ENCODE measurements at places on chromosomes 7 and 10. TPM values are rescaled to one million over a fixed set of nuclear protein-coding genes. Genes with fewer than 3 reads are reported as not detected.

The EXOC6 gene
- 8.5 TPM for total RNA-seq

The MOGAT3 gene
- total RNA-seq = not detected

The EBF3 gene
- 0.63 TPM for total RNA-seq

The TMEM270 gene
- total RNA-seq = not detected

- H3K36me3 ChIP-seq = peaks cover 5% of the 10 kb centered on the region
- DNase-seq = no peak
- H3K27ac ChIP-seq = no peak overlapping the region
- peaks cover 3% of the 10 kb centered on the region for H3K27me3 ChIP-seq
- peaks cover 2% of the 10 kb centered on the region for H3K4me1 ChIP-seq
These were observed 68.2 kb downstream of the MYL10 start for GRCh38 chr7:101560856-101561255.

DNA sequence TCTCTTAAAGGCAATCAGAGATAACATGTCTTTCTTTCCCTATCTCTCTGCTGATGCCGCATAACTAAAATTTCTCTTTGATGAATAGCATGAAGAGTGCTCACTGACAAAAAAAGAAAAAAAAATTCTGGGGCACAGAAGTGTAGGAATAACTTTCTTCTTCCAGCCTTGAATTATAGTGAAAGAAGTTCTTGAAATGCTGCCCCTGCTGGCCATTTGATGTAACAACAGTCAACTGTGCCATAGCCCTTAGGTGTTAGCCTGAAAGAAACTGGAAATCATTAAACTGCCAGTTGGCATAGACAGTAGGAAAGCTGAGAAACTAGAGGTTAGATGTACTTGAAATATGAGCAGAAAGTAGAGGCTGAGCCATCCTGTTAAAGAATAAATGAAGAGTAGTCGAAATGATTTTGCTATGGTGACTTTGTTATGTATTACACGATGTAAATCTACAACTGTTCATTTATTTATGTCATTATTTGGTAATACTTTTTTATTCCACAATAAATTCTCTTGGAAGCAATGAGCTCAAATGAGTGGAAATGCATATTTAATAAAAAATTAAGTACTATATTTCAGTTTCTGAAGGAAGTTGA lies 48.3 kb upstream of the FAM171A1 start:
- no peaks in the 10 kb centered on the region for H3K4me1 ChIP-seq
- no peaks in the 10 kb centered on the region for H3K36me3 ChIP-seq
- DNase-seq = no peak
- H3K27ac ChIP-seq = no peak overlapping the region
- H3K4me3 ChIP-seq = no peak overlapping the region
- H3K27me3 ChIP-seq = peaks cover 5% of the 10 kb centered on the region
